HT-29 (cell line): ENCODE measurements at places on chromosomes 16 and 17. TPM values are rescaled to one million over a fixed set of nuclear protein-coding genes. Genes with fewer than 3 reads are reported as not detected.

Gene MRM3
- total RNA-seq = 22.3 and 26.0 TPM in 2 replicates

Gene GPR179
- 0.03 and 0.13 TPM in 2 replicates for total RNA-seq

Gene HSPB9
- not detected in 2 replicates for total RNA-seq

Gene MYO15A
- total RNA-seq = 0.05 TPM in 1 of 2 replicates, not detected in the other

Gene AOC3
- 0.23 TPM in 1 of 2 replicates, not detected in the other for total RNA-seq

Gene NPIPB13
- 0.39 and 1.0 TPM in 2 replicates for total RNA-seq

Gene CCDC102A
- total RNA-seq = 7.6 and 7.7 TPM in 2 replicates

Gene HOXB1
- 0.08 TPM in 1 of 2 replicates, not detected in the other for total RNA-seq

Gene WNT3
- 0.08 TPM in 2 replicates for total RNA-seq

Gene IGF2BP1
- total RNA-seq = not detected in 2 replicates

Gene ZNF469
- total RNA-seq = 0.29 and 0.33 TPM in 2 replicates

GRCh38 chr16:57123216-57123973 lies 31.0 kb downstream of the CPNE2 start:
- DNase-seq = no peak

- DNase-seq = peak; percentile 76
Observed at GRCh38 chr17:61409301-61410112, 9.9 kb downstream of the TBX2 start.

DNA sequence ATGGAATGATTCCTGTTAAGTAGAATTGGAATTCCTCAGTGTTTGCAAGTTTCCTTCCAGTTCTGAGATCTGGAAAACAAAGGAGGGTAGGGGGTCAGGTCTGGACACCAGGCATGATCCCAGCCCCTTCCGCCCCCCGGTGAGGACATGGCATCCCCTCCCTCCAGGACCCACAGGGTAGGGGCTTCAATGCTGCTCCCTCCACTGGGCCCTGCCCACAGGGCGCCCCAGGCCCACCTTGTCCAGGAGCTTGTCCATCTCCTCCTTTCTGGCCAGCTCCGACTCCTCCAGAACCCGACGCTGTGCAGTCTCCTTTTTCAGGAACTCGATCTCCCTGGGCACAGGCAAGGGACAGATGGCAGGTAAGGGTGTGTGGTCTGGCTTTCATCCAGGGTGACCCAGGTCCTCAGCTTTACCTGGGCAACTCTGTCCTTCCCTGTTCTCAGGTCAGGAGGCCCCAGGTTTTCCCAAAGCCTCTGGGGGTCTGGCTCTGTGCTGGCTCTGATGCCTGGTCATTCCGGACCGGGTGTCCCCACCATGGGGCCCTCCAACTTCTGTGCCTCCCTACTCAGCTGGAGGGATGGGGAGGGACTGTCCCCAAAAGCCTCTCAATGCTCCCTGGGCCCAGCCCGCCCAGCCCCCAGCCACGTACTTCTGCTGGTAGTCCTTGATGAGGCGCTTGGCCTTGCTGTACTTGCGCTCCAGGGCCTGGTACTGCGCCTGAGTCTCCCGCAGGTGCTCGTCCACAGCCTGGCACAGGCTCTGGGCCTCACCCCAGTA lies 5.5 kb upstream of the SAMD14 start:
- no peak for DNase-seq

DNA sequence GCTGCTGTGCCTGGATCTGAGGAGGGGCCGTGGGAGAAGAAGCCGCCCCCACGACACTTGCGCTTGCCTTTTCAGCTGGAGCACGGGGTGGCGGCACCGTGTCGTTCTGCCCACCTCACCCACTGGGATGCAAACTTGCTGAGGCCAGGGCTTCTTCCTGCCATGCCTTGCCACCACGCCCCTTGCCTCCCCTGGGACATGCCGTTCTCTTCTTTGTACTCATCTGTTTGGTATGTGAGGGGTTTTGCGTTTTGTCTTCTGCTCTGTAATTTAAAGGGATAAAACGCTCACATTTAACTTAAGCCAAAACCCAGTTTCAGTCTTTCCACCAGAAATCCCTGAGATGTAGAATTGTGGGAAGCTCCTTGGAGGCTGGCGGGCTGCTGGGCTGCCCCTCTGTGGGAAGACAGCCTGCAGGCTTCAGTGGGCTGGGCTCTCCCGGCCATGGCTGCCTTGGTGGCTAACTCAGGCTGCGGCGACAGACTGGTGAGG lies 180.2 kb downstream of the RPTOR start:
- DNase-seq = no peak

- no peak for DNase-seq
Observed at GRCh38 chr16:66576296-66576695, 3.0 kb upstream of the CMTM2 start.

DNA sequence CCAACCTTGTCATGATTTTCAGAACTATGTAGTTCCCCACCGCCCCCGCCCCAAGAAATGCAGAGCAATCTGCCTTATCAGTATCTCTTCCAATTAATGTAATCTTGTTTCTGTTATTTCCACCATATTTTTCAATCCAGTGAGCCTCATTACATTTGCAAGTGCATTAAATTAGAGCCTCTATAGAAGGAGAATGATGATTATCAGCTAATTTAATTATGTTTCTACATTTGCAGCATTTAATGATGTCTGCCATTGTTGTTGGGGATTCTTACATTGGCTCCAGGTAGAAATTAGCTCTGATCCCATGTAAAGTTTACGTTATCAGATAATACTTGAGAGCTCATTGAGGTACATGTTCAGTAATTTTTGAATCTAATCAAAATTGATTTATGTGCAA lies 707.0 kb upstream of the RBFOX1 start:
- no peak for DNase-seq

- DNase-seq = peak; percentile 88
Observed at GRCh38 chr17:75459590-75460267, 3.3 kb downstream of the TMEM94 start.

DNA sequence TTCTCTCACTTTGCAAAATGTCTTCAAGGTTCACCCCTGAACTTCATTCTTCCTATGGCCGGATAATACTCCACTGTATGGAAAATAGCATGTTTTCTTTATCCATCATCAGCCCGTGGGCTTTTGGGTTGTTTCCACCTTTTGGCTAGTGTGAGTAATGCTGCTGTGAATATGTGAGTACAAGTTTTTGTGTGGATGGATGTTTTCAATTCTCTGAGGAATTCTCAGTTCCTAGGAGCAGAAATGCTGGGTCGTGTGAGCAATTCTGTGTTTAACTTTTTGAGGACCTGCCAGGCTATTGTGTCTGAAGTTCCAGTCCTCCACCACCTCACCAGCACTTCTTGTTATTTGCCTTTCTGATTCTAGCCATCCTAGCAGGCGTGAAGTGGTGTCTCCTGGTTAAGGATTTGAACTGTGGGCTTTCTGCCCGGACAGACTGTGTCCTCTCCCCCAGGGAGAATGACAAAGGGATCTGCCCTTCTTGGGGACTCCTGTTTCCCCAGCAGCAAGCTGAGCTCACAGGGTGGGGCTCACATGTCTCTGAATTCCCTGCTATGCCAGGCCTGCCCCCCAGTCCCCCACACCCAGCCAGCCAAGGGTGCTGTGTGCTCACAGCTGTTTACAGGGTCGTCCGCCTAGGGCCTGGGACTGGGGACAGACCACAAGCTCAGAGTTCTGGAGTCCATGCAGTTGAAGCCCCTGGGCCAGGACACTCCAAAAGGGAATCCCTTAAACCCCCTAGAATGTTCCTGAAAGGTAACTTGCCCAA lies 92.2 kb upstream of the CIBAR2 start:
- no peak for DNase-seq

GRCh38 chr16:70432723-70433457 lies 6.0 kb downstream of the ST3GAL2 start:
- peak; percentile 30 for DNase-seq

- DNase-seq = no peak
Observed at GRCh38 chr17:41020336-41020735, 6.7 kb downstream of the KRTAP1-5 start.

- no peak for DNase-seq
Observed at GRCh38 chr17:8969901-8970300, 4.4 kb upstream of the PIK3R5 start.

DNA sequence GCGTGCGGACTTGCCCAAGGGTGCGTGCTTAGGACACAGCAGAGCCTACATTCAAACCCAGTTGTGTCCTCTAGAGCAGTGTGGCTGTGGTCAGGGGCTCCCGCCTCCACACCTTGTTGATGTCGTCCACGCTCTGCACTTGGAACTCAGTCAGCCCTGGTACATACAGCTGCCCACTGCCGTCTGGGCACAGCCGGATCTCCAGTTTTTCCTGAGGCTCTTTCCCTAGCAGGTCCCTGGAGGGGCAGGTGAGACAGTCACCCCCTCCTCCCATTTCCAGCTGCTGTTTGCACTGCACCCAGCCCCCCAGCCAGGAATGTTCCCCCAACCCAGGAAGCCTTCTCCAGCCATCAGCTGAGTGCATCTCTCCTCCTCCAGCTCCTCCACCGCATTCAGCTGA lies 25.7 kb downstream of the KATNB1 start:
- DNase-seq = no peak

GRCh38 chr17:9139695-9140094 lies 118.4 kb downstream of the NTN1 start:
- DNase-seq = no peak

DNA sequence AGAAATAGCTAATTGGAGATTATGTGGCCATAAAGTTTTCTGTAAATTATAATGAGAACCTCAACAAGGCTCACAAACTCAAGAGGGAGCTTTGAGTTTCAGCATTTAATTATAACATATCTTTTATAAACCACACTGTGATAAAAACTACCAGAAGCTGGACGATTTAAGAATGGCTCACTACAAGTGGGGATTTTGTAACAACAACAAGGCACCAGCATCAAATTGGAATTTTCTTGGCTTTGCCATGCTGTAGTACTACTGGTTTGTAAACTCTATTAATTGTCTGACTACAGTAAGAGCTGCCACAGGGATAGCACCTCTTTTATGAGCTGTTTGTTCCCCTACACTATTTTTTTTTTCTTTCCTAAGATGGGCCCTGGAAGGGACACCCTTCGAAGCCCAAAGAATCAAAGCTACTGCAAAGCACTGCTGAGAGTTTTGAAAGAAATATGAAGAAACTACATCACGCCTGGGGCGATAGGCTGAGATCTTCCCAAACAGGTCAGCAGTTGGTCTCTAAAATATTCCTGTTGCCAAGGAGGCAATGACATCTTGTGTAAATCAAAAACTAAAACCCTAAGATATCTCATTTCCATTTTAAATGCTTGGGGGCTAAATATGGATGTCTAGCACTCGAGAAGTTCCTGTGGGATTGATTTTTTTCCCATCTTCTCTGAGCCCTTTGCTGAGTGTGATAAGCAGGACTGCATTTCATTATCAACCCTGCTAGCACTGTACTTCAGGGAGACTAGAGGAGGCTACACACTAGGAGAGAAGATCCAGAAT lies 40.9 kb downstream of the SKAP1 start:
- no peak for DNase-seq

- no peak for DNase-seq
Observed at GRCh38 chr16:21563676-21564075, 35.7 kb upstream of the METTL9 start.

- DNase-seq = no peak
Observed at GRCh38 chr16:71387045-71387871, 28.7 kb downstream of the CALB2 start.

DNA sequence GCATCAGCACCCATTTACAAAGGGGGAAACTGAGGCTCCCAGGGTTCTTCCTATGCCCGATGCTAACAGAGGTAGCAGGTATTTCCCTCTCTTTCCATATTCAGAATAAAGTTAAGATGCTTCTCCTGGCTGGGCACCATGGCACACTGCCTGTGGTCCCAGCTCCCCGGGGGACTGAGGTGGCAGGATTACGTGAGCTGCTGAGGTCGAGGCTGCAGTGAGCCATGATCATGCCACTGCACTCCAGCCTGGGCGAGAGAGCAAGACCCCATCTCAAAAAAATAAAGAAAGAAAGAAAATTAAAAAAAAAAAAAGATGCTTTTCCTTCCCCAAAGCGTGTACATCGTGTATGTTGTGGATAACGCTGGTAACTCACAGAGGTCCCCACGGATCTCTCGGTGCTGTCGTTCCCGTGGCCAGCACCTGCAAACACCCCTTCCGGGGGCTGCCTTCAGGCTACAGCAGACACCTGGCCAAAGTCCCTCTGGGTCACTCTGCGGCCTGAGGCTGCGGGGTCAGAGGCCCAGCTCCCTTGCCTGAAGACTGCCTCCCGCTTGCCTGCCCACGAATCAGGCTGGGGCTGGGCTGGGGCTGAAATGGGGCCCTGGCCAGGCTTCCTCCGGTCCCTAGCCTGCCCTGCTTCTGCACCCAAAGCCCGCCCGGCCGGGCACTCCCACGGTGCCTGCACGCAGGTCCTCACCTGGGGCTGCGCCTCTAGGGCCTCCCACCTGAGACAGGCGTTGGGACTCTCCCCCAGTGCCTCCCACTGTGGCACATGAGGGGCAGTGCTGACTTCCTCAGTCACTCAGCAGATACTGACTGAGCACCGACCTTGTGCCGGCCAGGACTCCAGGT lies 63.1 kb downstream of the ZDHHC7 start:
- DNase-seq = no peak

DNA sequence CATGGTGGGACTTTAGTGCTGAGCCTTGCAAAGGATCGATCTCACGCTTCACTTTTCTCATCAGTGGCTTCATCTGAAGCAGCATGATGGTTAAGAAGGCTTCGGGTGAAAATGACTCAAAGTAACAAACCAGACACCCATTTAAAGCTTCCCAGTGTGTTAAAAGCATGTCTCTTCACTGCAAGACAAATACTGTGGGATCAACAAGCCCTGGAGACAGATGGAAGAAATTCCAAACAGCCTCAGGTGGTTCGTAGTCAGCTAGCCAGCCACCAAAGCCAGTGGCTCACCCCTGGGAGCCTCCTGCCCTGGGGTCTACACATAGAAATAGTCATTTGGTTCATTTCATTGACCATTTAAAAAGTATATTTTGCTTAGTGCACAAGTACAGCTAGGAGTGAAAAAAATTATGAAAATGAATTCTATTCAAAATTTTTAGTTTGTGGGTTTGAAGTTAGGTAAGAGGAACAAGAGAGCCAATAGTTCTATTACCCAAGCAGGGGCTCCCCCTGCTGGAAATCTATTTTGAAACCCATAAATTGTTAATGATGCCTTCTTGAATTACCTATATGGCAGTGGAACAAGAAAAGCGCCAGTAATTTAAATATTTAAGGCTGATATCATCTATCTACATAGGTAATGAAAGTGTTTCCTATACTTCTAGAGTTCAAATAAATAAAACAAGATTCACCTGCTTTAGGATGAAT lies 51.6 kb downstream of the PMP22 start:
- DNase-seq = peak; percentile 4

DNA sequence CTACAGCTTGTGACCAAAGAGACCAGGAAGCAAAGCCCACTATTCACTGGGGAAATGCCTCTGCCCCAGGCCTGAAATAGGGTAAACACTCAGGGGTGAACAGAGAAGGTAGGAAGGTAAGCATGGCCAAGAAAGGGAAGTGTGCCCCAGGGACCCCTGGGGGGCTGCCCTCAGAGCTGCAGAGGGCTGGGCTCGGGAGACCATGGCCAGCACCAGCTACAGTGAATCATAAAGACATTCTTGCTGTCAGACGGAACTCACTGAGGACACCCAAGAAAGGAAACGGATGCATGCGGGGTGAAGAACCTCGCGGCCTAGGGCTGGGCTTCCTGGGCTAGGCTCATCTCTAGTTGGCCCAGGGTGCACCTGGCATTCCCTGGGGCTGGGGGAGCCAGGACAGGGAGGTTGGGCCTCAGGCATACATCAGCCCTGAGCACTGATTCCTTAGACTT lies 9.6 kb downstream of the HIC1 start:
- DNase-seq = no peak

GRCh38 chr17:67390646-67391361 lies 13.7 kb downstream of the PITPNC1 start:
- DNase-seq = peak; percentile 95
